T-helper 17 cell (primary cell): ENCODE measurements at places on chromosomes 4 and X. TPM values are rescaled to one million over a fixed set of nuclear protein-coding genes. Genes with fewer than 3 reads are reported as not detected.

DNA sequence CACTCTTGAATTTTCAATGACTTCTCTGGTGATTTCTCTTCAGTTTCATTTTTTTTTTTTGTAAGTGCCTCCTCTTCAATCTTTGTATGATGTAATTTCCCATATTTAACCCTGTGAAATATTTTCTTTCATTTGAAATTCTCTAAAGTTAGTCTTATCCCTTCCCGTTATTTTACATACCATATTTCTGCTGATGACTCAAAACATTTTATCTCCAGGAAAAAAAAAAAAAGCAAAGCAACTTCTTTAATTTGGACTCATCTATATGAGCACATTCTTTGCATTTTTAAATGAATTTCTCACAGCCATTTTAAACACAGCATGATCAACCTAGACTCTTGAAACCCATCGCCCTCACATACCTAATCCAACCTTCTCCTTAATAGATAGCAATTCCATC, 1831.4 kb downstream of the ARAP2 start:
- DNase-seq = no peak

- no peak for DNase-seq
These were observed 205.1 kb upstream of the CTSO start for GRCh38 chr4:156158747-156159146.

DNA sequence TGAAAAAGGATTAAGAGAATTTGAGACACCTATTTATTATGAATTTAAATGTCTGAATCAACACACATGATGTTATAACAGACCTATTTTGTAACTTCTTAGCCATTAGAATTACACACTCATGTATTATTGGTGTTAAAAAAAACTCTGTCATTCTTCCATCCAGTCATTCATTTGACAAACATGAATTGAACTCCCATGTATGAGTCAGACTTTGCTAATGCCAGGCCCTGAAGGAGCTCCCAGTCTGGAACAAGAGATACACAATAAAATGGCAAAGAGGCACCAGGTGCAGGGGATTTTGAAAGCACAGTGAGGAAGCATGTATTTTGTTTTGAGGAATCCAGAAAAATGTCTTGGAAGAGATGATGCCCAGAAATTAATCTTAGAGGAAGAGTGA, 87.7 kb upstream of the EFHC2 start:
- no peak for DNase-seq

Gene CD40LG
- total RNA-seq = 34.8 TPM

Gene CCKAR
- not detected for total RNA-seq
